Esophagus muscularis mucosa (tissue), 4 donors: ENCODE measurements at places on chromosomes 13 and 19. TPM values are rescaled to one million over a fixed set of nuclear protein-coding genes. Genes with fewer than 3 reads are reported as not detected.

DNA sequence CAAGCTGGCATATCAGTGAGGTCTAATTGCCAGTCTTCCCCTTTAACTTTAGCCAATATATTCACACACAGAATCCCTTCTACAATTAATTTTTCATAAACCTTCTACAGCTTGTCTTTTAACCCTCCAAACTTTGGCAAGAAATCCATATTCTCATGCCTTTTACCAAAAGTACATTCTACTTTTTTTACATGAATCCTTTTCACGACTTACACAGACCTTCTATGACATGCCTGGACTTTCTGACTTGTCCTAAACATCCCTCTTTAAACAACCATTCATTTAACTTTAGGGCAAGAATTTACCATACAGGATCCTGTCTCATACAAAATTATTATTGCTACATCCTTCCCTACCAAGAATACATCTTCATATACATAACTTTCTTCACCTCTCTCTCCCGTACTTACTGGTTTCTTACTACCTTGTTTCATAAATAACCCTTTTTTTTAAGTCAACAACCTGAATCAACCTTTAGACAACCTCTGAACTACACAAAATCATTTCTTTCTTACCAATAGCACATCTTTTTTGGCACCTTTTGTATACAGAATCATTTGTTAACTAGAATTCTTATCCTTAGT is 23.5 kb downstream of the ZNF544 start:
- no peaks in the 10 kb centered on the region for H3K4me1 ChIP-seq
- H3K4me3 ChIP-seq: no peak overlapping the region
- H3K36me3 ChIP-seq: peaks cover 100% of the 10 kb centered on the region
- DNase-seq: no peak
- H3K27me3 ChIP-seq: no peaks in the 10 kb centered on the region

FEM1A gene
- 16.2 TPM for total RNA-seq

CRX gene
- total RNA-seq: not detected

DNA sequence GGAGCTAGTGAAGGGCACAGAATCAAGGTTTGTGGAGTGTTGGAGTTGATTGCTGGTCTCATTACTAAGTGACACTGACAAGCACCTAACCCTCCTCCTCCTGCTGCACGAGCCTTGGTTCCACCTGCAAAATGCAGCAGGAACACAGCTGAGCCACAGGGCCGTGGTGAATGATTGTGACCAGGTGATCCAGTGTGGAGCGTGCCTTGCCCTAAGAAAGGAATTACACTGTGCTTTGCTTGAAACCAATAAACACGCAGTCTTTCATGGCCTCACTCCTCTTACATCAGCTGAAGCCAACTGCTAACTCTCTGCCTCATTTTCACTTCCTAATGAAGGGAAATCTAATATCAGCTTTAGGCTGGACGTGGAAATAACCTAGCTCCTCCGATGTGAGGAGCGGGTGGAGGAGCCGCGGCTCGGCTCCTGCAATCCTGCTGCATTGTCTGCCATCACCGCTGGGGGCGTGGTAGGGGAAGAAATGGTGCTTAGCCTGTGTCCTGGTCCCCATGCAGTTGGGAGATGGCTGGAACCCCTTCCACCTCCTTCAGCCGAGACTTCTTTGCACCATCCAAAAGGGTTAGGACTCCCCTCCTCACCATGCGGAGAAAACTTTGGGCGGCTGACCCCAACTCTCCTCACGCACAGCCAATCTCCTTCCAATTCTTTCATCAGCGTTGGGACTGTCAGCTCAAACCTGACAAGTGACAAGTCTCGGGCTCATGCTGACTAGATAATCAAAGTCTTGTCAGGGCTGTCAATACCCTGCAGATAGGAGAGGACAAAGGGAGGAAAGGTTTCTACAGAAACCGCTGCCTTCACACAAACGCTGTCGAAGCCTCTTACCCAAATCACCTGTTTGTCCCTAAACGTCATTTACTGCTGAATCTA is 427.9 kb downstream of the ZNF536 start:
- no peaks in the 10 kb centered on the region for H3K36me3 ChIP-seq
- H3K27me3 ChIP-seq: no peaks in the 10 kb centered on the region
- DNase-seq: no peak
- no peaks in the 10 kb centered on the region for H3K4me1 ChIP-seq
- H3K4me3 ChIP-seq: no peak overlapping the region

GRCh38 chr19:1811472-1811894 is 593 bp downstream of the ATP8B3 start:
- no peak for DNase-seq
- peak overlapping the region; percentile 59 for H3K4me3 ChIP-seq
- H3K27me3 ChIP-seq: no peaks in the 10 kb centered on the region
- H3K27ac ChIP-seq: peak overlapping the region; percentile 67
- H3K36me3 ChIP-seq: peaks cover 19% of the 10 kb centered on the region

- H3K27ac ChIP-seq: peak overlapping the region; percentile 90
- H3K36me3 ChIP-seq: peaks cover 40% of the 10 kb centered on the region
- H3K4me1 ChIP-seq: peaks cover 54% of the 10 kb centered on the region
- no peaks in the 10 kb centered on the region for H3K27me3 ChIP-seq
Observed at GRCh38 chr19:13092158-13092543, 10.5 kb downstream of the LYL1 start.

SOX1 gene
- total RNA-seq: not detected

DNA sequence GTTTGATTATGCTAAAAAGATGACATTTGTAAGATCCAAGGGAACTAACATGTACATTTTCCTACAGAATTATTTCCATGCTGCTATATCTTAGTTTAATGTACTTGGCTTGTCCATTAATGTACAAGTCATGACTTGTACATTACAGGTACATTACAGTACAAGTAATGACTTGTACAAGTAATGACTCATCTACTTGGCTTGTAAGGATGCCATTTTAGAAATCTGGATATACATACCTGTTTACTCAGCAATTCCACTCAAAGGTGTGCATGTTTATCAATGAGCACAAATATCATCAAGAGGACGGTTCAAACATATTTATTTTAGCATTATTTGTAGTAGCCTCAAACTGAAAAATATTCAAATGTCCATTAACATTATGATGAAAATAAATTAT is 87.0 kb upstream of the TRPC4 start:
- no peak for DNase-seq
- no peak overlapping the region for H3K4me3 ChIP-seq
- H3K27me3 ChIP-seq: no peaks in the 10 kb centered on the region
- H3K27ac ChIP-seq: no peak overlapping the region
- no peaks in the 10 kb centered on the region for H3K4me1 ChIP-seq

DNA sequence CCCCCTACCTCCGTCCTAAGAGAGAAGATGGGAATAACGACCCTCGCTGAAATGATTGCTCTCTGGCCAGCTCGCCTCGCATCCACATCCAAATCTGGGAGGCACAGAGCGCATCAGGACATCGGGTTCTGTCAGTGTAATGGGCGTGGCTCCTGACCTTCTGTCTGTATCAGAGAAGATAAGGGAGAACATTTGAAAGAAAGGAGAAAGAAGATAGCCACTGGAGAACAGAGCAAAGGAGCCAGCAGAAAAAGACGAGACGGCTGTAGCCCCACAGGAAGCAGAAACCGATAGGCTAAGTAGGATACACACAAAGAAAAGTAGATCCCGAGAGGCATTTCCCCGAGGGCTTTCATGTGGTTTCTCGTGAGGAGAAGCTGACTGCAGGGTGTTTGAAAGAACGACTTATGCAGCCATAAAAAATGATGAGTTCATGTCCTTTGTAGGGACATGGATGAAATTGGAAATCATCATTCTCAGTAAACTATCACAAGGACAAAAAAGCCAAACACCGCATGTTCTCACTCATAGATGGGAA is 14.0 kb upstream of the GJB2 start:
- no peaks in the 10 kb centered on the region for H3K4me1 ChIP-seq
- no peaks in the 10 kb centered on the region for H3K36me3 ChIP-seq
- no peak for DNase-seq
- H3K27ac ChIP-seq: no peak overlapping the region
- H3K4me3 ChIP-seq: no peak overlapping the region

GRCh38 chr13:24083722-24084421 is 76.6 kb upstream of the SPATA13 start:
- DNase-seq: no peak
- H3K27ac ChIP-seq: no peak overlapping the region
- H3K27me3 ChIP-seq: peaks cover 7% of the 10 kb centered on the region
- no peak overlapping the region for H3K4me3 ChIP-seq
- H3K4me1 ChIP-seq: peaks cover 9% of the 10 kb centered on the region

GRCh38 chr19:2477732-2478191 is 1.8 kb downstream of the GADD45B start:
- no peak for DNase-seq
- no peaks in the 10 kb centered on the region for H3K27me3 ChIP-seq

NCAN gene
- 0.17 TPM for total RNA-seq
